ENCODE measurements at places on chromosomes 5 and 9.

DNA sequence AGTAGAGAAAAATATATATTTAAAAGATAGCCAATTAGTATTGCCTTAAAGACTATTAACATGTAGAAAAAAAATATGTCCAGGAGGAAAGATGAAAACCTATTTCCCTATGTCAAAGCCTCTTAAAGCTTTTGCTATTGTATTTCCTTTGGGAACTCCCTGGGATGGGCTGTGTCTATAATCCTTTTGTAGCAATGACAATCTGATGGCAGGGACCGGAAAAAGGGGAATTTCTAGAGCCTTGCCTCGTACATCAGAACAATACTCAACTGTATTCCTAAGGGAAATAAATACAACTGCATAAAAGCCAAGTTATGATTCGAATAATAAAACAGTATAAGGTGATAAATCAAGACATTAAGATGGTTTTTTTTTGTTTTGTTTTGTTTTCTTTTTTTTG is 257.3 kb downstream of the MLLT3 start:
- DNase-seq: no peak

GRCh38 chr5:150434464-150434863 is 15.1 kb downstream of the RPS14 start:
- DNase-seq: no peak

GRCh38 chr9:105206496-105206820 is 38.0 kb upstream of the SLC44A1 start:
- DNase-seq: no peak

DNA sequence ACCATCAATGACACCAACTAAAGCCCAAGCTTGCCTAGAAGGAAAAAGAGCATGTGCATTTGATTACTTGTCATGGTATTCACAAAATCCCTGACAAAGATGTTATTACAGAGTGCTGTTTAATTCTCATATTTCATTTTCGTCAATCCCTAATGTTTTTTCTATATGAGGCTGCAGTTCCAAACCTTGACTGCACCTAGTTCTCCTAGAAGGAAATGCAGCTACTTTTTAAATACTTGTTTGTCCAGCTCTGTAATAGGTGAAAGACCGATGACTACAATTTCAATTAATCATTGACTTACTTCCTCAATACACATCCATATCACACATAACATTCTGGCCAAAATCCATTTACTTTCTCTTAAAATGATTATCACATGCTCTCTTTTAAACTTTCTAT is 28.1 kb downstream of the CEMIP2 start:
- no peak for DNase-seq

DNA sequence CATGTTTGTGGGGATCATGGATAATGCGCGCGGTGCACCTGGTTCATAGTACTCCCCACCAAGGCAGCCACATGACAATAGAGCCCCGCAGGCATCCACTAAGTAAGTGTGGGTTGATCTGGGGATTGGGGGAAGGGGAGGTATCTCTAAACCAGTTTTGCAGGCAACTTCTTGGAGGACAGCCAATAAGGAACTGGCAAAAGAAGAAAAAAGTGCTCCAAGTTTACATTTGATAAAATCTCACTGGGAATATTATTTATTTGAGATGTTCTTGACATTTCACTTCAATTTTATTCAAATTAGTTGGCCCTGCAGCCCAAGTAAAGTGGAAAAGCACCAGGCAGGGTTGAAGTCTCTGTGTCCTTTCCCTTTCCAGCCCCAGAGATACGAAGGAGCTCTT is 8.5 kb downstream of the FBP1 start:
- no peak for DNase-seq

- no peak for DNase-seq
These were observed 123.7 kb downstream of the PRELID2 start for GRCh38 chr5:145711417-145711816.

DNA sequence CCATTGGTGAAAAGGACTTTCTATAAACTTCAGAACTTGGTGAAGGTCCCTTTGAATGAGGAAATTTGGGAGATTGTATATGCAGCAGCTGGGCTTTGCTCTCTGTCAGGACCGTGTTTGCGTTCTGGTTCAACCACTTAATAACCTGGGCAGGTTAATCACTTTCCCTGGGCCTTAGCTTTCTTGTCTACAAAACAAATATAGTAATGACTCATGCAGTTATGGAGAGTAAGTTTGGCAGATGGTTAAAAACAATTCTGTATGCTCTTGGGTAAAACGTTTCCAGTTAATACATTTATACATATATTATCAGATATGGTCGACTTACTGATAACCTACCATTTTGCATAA is 197.0 kb downstream of the ARHGEF28 start:
- no peak for DNase-seq

DNA sequence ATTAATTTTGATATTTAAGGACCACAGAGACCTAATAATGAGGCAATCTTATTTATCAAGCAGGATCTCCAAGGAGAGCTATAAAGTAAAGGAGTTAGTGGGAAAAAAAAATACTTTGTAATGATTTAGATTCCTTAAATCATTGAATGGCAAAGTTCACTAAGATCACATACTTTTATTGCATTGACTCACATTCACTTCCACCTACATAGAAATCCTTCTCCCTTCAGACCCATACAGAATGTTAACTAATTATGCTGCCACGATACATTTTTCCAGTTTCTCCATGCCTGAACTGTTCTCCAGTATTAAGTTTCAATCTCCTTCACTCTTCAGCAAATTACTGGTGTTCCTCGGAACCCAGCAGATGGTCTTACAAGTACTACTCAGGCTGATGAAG is 388.7 kb downstream of the EFNA5 start:
- no peak for DNase-seq

DNA sequence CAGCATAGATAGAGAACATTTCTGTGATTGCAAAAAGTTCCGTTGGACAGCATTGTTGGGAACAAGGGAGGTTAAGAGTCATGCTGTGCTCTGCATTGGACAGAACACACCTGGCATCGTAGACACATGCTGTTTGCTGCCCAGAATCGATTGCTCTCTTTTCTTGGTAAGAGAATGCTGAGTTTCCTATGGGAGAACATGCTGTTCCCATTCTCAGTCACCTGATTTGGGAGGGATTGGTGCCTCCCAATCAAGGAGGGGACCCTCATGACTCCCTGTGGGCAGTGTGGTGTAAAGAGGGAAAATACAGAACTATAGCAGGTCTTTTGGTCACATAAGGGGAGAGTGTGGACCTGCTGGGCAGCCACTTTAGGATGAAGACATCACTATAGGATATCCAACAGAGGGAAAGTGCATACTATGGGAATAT is 555.4 kb upstream of the CLINT1 start:
- DNase-seq: no peak

DNA sequence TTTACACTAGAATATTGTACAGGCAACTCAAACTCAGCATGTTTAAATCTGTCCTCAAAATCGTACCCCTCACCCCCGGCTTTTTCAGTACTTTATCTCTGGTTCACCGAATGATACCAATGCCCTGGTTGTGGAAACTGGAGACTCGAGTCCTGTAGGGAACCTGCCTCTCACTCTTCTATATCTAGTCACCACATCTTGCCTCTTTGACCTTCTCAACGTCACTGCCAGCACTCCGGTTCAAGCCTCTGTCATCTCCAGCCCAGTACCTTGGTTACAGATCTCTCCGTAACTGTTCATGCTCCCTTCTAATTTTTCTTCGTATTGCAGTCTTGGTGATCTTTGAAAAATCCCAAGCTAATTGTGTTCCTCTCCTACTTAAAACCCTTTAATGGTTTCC is 6.7 kb downstream of the SLC44A1 start:
- DNase-seq: no peak

DNA sequence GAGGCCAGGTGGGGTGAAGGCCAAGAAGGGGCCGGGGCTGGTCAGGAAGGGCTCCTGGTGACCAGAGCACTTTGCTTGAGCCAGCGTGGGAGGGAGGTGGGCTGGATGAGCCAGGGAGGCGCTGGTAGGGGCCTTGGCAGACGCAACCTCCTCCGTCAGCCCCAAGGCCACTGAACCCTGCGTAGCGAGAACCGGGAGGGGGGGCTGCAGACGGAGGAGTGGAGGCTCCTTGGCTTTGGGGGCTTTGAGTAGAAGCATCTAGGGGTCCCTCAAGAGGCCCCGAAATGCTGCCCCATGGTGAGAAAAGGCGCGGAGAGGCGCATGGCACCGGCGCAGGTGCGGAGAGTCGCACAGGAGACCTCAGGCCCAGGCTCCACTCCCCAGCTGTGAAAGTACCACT is 1888.0 kb upstream of the CDH9 start:
- DNase-seq: no peak

DNA sequence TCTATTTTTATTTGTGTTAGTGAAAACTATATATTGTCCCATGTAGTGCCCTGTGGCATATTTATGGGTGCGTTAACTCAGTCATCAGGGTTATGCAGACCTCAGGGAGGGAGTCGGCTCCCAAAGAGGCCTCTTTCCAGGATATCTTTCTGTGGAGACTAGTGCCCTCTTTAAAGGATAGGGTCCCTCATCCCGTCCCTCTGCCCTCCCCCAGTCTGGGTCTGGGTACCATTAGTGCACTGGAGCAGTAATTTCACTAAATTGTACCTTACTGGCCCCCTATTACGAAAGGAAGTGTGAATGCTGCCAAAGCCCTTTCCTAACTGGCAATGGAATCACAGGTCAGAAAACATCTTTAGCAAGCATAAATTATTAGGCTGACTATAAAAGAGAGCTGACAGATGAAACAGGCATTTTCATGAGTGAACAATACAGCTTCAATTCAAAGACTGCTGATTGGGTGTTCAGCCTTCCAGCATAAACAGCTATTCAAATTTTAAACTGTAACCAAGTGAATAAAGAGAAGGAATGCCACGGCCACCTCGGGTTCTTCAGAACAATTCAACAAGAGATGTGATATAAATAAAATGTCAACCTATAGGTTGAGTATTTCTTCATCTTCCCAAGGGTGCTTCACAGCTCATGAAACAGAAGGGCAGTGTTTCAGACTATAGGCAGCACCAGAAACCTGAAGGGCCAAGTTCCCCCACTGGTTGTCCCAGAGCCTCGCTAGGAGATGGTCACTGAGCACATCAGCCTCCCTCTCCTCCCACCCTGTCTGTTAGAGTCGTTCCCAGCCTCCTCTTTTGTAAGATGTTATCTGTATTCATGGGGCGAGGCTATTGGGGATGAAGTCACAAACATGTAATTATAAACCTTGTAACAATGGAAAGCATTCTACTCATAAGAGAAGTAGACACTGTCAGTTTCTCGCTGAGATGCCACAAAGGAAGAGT is 318.7 kb downstream of the TMEM161B start:
- no peak for DNase-seq

- peak; percentile 7 for DNase-seq
These were observed 141.2 kb upstream of the ASTN2 start for GRCh38 chr9:117555964-117556629.

DNA sequence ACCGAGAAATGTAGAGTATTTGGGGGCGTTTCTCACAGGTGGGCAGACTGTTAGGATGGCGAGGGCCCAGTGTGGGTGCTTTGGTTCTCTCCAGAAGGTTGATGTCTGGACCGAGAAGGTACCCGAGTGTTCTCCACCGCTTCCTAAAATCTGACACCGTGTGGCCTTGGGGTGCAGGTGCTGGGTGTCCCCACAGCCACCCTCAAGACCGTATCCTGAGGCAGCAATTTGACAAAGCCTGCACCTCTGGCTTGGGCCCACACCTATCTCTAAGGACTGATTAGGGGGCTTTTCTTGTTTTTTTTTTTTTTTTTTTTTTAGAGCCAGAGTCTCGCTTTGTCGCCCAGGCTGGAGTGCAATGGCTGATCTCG is 1.3 kb downstream of the PPP1R26 start:
- DNase-seq: no peak

DNA sequence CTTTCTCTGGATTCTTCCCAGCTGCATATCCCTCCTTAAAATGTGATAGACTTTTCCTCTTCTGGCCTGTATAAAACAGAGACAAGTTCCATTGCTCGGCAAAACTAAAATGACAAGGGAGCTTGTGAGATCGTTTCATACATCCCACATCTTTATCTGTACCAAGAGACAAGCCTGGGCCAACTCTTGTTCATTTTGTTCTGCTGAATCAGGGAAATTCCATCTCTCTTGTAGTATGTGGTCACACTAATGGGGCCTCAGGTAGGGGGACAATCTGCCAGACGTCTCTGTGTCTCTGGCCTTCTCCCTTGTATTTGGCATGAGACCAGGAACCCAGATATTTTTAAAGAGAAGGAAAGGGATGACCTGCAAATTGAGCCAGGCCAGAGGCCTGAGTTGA is 18.6 kb upstream of the PAPPA start:
- no peak for DNase-seq

DNA sequence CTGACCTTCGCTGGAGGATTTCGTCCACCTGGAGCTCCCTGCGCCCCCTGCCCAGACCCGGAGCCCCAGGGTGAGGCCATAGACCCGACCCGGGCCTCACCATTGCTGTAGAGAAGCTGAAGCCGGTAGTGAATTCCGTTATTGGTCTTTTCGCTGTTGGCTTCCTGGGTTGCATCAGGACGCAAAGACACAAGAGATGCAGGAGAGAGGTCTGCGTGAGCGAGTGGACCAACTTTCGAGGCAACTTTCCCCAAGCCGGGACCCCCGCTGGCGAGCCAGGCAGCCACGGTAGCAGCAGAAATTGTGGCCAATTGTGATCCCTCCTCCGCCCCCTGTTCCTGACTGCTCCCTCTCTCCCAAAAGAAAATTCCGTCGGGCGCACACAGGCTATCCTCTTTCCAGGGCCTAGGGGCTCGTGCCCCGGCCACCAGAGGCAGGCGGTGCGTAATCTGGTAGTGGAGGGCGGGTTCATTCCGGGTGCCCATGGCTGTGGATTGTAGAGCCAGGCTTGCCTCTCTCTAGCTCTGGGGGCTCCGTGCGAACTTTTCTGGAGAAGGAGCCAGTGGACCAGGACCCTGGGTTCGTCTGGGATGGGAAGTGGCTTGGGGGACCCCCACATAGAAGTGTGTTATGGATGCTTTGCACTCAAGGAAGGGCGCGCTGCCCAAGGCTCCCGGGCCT is 3.3 kb downstream of the EBF1 start:
- no peak for DNase-seq

- no peak for DNase-seq
These were observed 56.8 kb downstream of the MINAR2 start for GRCh38 chr5:129804705-129805104.

DNA sequence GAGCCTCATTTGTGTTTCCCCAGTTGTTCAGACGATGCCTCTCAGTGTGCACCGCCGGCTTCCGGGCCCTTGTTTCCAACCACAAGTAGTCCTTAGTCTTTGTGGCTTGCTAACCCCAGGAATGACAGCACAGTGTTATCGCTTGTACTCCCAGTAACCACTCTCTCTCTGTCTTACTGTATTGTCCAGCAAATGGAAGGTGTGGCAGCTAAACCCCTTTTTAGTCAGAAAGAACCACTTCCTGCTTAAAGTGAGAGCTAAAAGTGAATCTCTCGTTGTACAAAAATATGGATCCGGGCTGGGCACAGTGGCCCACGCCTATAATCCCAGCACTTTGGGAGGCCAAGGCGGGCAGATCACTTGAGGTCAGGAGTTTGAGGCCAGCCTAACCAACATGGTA is 61.3 kb downstream of the ENC1 start:
- peak; percentile 77 for DNase-seq

DNA sequence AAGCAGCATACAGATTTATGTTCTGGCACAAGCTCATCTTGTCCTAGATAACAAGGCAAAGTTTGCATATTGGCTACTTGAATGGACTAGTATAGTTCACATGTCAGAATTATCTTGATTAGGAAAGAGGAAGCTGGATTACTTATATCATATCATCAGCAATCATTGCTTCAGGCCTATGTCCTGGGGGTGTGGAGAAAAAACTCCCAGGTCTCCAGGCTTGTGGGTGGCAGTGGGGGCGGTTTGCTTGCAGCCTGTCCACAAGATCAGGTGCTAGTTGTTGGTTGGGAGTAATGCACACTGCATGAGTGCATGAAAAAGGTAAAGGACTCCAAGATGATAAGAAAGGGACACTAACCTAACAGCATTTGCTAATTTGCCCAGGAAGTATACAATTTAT is 326.4 kb upstream of the PDE4D start:
- DNase-seq: no peak
